ENCODE measurements at places on chromosomes 2 and 18. TPM values are rescaled to one million over a fixed set of nuclear protein-coding genes. Genes with fewer than 3 reads are reported as not detected.

DNA sequence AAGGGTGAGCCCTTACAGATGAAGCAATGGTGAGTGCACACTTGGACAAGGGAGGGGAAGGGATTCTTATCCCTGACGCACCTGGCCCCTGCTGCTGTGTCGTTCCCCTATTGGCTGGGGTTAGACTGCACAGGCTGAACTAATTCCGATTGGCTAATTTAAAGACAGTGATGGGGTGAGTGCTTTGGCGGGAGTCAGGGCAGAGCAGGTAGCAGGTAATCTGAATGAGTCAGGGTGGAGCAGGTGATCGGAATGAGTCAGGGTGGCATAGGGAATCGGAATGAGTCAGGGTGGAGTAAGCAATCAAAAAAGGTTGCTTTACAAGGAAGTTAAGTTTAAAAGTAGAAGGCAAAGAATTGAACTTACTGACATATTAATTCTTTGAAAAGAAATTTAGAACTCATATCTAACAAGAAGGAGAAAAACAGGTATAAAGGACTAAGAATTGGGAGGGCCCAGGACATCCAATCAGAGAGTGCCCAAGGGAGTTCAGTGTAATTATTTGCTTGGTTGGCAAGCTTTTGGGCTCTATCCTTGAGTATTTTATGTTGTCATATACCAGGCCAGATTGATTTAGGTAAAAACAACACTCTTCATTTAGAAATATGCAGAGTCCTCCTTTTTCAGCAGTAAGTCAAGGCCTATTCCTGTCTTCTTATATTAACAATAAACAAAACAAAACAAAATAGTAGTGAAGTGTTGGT lies 52.3 kb upstream of the RALBP1 start:
- peak; percentile 49 for DNase-seq

DNA sequence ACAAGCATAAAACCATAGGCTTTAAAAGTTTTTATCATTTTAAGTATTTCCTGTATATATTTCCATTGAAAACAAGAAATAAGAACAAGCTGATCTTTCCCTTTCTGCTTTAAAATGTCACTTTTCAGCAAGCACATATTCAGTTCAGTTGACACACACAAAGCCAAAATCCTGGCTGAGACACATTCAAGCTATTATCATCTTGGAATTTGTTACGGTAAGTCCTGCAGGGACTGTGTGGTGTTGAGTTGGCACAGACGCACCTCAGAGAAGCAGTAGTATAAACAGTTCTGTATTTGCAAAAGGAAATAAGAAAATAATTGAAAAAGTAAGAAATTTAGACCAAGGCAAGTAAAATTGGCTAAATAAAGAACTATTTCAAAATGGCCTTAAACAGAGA lies 10.4 kb upstream of the DAW1 start:
- no peak for DNase-seq

- no peak for DNase-seq
Measured at GRCh38 chr2:120141300-120142069, 81.7 kb downstream of the TMEM185B start.

DNA sequence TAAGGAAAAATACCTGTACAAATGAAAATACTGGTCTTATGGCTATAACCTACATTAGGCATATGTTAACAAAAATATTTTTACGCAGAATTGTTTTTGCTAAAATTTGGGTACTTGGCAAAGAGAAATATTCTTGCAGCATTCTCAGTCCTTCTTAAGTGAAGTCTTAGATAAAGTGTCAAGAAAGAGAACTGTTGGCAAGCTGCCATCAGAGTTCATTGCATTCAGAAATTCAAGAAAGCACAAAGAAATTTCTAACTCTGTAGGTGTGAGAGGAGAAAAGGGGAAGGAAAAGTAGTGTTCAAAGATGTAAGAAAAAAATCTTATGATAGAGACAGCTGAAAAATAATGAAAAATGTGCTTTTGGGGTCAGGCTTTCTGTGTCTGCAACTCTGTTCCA lies 86.7 kb downstream of the IRS1 start:
- DNase-seq: no peak

GRCh38 chr2:236547725-236548124 lies 21.9 kb upstream of the ACKR3 start:
- DNase-seq: no peak

GRCh38 chr18:77969972-77970371 lies 720.3 kb downstream of the GALR1 start:
- no peak for DNase-seq

DNA sequence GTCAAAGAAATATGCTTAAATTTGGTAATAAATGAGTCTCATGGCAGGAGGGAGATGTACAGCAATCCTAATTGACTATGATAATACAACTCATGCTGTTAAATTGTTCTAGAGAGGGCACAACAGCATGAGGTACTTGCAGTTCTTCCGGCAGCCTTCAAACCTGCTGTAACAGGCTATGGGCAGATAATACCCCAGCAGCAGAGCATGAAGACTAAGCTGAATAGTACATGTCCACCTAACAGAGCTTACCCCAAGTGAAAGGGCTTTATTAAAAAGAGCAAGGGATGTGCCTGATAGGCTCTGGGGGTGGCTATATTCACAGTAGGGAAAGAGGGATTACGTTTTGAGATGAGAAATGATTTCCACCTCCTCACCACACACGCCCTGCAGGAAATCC lies 28.9 kb downstream of the MRO start:
- DNase-seq: no peak

Gene ARHGAP15
- total RNA-seq: 0.42 TPM

Gene SERPINB3
- not detected for total RNA-seq

Gene TTN
- 0.05 TPM for total RNA-seq
